ENCODE measurements at places on chromosomes 4 and X.

DNA sequence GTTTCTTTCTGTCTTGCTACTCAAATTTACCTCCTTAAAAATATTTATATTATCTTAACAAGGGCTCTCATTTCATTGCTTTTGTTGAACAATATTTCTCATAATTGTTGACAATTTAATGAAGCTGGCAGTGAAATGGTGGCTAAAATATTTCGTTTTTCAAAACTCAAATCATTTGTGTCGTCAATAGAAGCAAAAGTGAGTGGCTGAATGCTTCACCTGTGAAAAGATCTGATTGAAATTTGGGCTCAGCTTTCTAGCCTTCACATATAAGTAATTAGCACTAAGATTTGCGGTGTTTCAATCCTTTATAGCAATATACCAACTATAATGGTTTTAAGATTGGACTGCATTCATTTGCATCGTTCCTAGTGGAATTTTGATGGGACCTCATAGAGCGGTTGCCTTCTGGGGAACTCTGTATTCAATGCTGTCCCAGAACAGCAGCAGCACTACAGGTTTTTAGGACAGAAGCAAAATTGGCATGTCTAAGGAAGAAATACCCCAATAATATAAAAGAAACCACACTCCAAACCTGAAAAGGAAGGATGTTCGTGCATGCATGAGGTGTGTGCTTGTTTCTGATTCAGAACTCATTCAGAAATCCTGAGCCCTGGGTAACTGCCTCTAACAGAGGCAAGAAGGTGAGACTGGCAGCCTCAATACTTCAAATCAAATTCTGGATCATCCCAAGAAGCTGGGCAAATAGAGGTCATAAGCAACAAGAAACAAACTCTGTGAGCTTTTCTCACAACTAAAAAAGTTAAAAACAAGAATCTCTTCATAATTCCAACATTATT is 2.5 kb downstream of the CXCL1 start:
- DNase-seq: no peak

- DNase-seq: no peak
Measured at GRCh38 chrX:64093761-64094160, 111.7 kb downstream of the AMER1 start.

DNA sequence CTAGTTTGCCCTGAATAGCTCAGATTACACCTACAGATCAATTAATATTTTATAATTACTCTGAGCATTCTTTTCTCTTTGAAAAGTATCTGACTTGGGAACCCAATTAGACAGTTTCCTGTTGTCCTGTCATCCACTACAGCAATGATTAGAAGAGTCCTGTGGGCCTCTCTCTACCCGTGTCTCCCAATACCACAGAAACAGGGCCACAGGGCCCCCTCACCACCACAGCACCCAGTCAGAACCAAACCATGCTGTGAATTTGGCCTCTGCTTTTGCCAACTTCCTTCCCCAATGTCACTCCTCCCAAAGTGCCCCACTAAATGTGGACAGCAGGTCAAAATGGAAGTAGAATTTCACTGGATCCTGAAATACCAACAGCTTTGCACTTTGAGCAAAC is 10.3 kb downstream of the USP46 start:
- DNase-seq: no peak

GRCh38 chr4:173797296-173797695 is 267.3 kb upstream of the HAND2 start:
- no peak for DNase-seq

- no peak for DNase-seq
Measured at GRCh38 chr4:113300471-113300928, 251.0 kb downstream of the ANK2 start.

GRCh38 chr4:80425124-80426100 is 89.9 kb downstream of the CFAP299 start:
- no peak for DNase-seq

DNA sequence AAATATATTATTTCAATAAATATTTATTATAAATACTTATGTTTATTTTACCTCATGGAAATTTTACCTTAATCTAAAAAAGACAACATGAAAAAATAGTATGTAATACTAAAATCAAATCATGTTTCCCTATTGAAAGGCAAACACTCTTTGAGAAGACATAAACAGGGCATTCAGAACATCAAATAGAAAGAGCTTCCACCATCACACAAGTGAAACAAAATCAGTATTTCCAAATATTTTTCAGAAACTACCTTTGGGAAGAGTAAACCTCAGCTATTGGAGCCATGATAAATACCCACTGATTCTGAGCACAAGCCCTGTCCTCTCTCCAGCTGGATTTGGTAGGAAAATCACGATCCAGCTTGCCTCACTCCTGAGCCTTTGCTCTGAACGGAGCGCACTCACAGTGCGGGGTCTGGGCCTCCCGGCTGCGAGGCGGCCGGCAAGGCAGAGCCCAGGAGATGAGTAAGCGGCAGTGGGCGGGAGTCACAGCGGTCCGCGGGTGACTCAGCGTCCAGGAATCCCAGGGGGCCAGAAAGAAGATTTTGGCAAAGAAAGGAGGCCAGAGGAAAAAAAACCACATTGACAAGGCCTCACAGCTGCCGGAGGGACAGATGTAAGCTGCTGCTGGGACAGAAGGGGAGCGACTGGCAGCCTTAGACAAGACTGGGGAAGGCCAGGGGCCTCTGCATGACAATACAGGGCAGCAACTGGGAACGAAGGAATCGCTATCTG is 14.7 kb upstream of the ANXA5 start:
- peak; percentile 12 for DNase-seq
